NCI-H510A treated with DMSO at 0.1 percent for 48 hours (cell line): ENCODE measurements at places on chromosomes 3 and 15.

GRCh38 chr3:15271785-15272381 is 60.5 kb downstream of the SH3BP5 start:
- no peak for DNase-seq

DNA sequence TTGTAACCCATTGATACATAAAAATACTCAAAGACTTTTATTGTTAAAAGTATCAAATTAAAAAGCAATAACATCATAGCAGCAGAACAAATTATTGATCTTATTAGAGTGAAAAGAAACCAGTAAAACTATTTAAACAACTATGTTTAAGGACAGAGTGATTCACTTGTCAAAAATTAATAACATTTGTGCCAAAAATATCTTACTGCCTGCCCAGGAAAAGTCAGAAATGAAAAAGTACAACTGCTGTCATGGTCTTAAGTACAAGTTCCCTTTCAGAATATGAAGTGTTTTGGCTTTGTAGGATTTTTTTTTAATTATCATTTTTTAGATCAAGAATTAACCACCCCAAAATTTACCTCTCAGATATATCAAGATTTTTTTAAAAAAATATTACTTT is 3.4 kb downstream of the IFT57 start:
- no peak for DNase-seq

DNA sequence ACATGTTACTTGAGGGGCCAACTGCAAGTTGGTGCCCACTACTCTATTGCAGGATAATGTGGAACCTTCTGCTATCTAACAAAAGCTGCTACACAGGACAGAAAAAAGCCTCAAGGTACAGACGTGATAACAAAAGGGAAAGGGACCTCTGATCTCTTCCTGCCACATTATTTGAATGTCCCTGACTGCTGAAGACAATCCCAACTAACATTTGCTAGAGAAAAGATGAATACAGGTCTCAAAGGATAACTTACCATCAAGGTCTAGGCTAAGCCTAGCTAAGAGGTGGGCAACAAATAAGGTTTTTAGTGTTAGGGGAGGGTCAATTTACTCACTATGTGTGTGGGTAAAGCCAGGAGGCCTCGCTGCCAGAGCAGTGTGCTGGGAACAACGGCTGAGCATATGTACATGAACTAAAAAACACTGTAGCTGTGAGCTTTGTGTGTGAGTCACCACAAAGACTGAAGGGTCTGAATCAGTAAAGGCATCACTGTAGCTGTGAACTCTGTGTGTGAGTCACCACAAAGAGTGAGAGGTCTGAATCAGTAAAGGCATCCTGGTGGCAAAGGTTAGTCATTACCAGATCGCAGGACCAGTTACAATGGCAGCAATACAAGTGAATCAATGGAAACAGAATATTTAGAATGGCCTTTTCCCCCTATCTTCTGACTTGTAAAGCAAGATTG is 111.7 kb downstream of the LMLN start:
- DNase-seq, result no peak

GRCh38 chr3:25916321-25916720 is 126.4 kb downstream of the OXSM start:
- DNase-seq, result peak; percentile 77

DNA sequence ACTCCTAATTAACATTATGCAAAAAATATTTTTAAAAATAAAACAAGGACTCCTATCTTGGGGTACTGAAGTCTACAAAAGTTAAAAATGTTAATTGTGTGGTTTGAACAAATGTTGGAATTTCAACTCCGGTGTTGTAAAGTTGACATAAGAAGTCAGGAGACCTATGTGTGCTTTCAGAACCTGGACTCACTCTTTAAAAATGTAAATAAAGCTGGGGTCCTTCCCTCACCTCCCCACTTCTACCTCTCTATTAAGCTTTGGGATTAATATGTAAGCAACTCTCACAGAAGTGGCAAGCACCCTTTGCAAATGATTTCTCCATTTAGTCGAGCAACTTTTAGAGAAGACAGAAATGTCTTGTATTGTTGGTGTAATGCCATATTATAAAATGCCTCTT is 11.9 kb downstream of the MEIS2 start:
- DNase-seq, result no peak
